ENCODE measurements at places on chromosomes 12 and 14. TPM values are rescaled to one million over a fixed set of nuclear protein-coding genes. Genes with fewer than 3 reads are reported as not detected.
A peak's percentile ranks its signal among the peaks of the same experiment; 100 is the strongest.

The SOS2 gene
- total RNA-seq, result 9.4 TPM

GRCh38 chr12:122024132-122024785, 2.6 kb downstream of the BCL7A start:
- H3K27me3 ChIP-seq, result peaks cover 2% of the 10 kb centered on the region
- DNase-seq, result no peak
- H3K36me3 ChIP-seq, result no peaks in the 10 kb centered on the region
- no peaks in the 10 kb centered on the region for H3K4me1 ChIP-seq
- peak overlapping the region; percentile 26 for H3K4me3 ChIP-seq

The NRL gene
- total RNA-seq, result 2.5 TPM

- H3K27ac ChIP-seq, result no peak overlapping the region
- DNase-seq, result no peak
- no peak overlapping the region for H3K4me3 ChIP-seq
- H3K4me1 ChIP-seq, result peaks cover 3% of the 10 kb centered on the region
- H3K27me3 ChIP-seq, result peaks cover 16% of the 10 kb centered on the region
These were observed 3.9 kb upstream of the PPP1R1A start for GRCh38 chr12:54592316-54592715.

The RFLNA gene
- total RNA-seq, result 9.7 TPM

The OTOGL gene
- 0.11 TPM for total RNA-seq

DNA sequence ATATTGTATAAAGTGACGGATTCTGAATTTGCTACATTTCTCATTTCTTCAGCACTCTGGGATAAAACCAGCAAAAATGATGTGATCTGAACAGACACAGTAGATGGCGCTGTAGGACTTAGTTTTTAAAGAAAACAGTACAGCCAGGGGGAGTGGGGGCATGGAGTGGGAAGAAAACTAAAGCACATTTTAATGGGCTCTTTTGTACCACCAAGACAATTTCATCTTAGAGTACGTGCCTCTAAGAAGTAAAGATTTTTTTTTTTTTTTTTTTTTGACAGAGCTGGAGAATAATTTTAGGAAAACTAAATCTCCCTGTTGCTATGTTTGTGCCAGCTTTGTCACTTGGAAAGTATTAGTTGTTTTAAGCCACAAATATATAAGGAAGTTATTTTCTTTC, 124.4 kb downstream of the RAD51B start:
- no peak overlapping the region for H3K4me3 ChIP-seq
- H3K27me3 ChIP-seq, result no peaks in the 10 kb centered on the region
- H3K4me1 ChIP-seq, result no peaks in the 10 kb centered on the region
- H3K27ac ChIP-seq, result no peak overlapping the region

The VEZT gene
- total RNA-seq, result 69.8 TPM

- no peaks in the 10 kb centered on the region for H3K4me1 ChIP-seq
- H3K4me3 ChIP-seq, result no peak overlapping the region
- H3K27me3 ChIP-seq, result no peaks in the 10 kb centered on the region
- H3K27ac ChIP-seq, result no peak overlapping the region
These were observed 25.6 kb upstream of the CHPT1 start for GRCh38 chr12:101671833-101672232.

The NKX2-1 gene
- not detected for total RNA-seq

The CIT gene
- 57.3 TPM for total RNA-seq

DNA sequence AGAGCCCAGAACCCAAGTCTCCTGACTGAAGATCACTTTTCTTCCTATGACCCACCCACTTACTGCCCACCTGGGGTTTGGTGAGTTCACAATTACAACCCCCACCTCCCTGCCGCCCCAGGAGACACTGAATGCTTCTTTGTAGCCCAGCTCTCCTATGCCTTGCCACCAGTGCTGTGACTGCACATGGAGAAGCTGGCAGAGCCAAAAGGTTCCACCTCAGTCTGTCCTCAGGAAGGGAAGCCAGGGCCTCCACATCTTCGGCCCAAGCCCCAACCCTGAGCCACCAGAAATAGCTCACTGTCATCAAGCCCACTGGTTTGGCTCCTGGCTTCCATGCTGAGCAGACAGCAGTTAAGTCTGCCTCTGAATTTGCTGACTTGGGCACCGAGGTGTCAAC, 25.6 kb downstream of the OTUB2 start:
- H3K4me3 ChIP-seq, result no peak overlapping the region
- no peaks in the 10 kb centered on the region for H3K27me3 ChIP-seq
- H3K27ac ChIP-seq, result no peak overlapping the region
- no peaks in the 10 kb centered on the region for H3K4me1 ChIP-seq
- H3K36me3 ChIP-seq, result peaks cover 70% of the 10 kb centered on the region

- no peaks in the 10 kb centered on the region for H3K4me1 ChIP-seq
- no peak overlapping the region for H3K4me3 ChIP-seq
- H3K27me3 ChIP-seq, result no peaks in the 10 kb centered on the region
- no peak for DNase-seq
- H3K27ac ChIP-seq, result no peak overlapping the region
- no peaks in the 10 kb centered on the region for H3K36me3 ChIP-seq
These were observed 9.5 kb downstream of the PHETA1 start for GRCh38 chr12:111359231-111359913.

- H3K36me3 ChIP-seq, result peaks cover 3% of the 10 kb centered on the region
- DNase-seq, result no peak
- no peak overlapping the region for H3K4me3 ChIP-seq
- H3K4me1 ChIP-seq, result peaks cover 2% of the 10 kb centered on the region
- no peaks in the 10 kb centered on the region for H3K27me3 ChIP-seq
These were observed 4.2 kb downstream of the GSTZ1 start for GRCh38 chr14:77324816-77325745.

The RHOJ gene
- total RNA-seq, result not detected

The KRT5 gene
- not detected for total RNA-seq

GRCh38 chr12:130775953-130776856, 60.1 kb upstream of the RIMBP2 start:
- H3K36me3 ChIP-seq, result peaks cover 2% of the 10 kb centered on the region
- no peaks in the 10 kb centered on the region for H3K4me1 ChIP-seq
- peak; percentile 89 for DNase-seq
- H3K27me3 ChIP-seq, result no peaks in the 10 kb centered on the region
- H3K27ac ChIP-seq, result no peak overlapping the region

The GTF2A1 gene
- 40.1 TPM for total RNA-seq

GRCh38 chr12:24822121-24822899, 126.6 kb downstream of the BCAT1 start:
- H3K4me1 ChIP-seq, result no peaks in the 10 kb centered on the region
- H3K27ac ChIP-seq, result no peak overlapping the region
- H3K27me3 ChIP-seq, result no peaks in the 10 kb centered on the region
- H3K36me3 ChIP-seq, result peaks cover 71% of the 10 kb centered on the region
- no peak overlapping the region for H3K4me3 ChIP-seq
- no peak for DNase-seq

All from H9 (cell line).